ENCODE measurements at places on chromosomes 5 and 9.

DNA sequence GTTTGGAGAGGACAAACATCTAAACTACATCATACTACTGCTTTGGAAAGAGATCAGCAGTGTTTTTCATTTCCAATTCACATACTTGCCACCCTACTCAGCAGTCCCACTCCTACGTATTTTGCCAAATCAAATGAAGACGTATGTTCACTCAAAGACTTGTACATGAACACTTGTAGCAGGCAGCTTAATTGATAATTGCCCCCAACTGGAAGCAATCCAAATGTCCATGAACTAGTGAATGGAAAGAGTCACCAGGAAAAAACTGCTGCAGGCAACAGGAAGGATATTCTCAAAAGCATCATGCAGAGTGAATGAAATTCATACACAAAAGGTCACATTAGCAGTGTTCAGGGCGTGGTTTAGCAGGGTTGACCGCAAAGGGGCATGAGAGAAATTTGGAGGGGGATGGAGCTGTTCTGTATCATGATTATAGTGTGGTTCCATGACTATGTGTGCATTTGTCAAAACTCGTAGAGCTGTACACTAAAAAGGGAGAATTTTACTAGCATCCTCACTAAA is 38.8 kb downstream of the PAEP start:
- no peak overlapping the region for H3K27ac ChIP-seq
- H3K4me1 ChIP-seq, result no peaks in the 10 kb centered on the region

DNA sequence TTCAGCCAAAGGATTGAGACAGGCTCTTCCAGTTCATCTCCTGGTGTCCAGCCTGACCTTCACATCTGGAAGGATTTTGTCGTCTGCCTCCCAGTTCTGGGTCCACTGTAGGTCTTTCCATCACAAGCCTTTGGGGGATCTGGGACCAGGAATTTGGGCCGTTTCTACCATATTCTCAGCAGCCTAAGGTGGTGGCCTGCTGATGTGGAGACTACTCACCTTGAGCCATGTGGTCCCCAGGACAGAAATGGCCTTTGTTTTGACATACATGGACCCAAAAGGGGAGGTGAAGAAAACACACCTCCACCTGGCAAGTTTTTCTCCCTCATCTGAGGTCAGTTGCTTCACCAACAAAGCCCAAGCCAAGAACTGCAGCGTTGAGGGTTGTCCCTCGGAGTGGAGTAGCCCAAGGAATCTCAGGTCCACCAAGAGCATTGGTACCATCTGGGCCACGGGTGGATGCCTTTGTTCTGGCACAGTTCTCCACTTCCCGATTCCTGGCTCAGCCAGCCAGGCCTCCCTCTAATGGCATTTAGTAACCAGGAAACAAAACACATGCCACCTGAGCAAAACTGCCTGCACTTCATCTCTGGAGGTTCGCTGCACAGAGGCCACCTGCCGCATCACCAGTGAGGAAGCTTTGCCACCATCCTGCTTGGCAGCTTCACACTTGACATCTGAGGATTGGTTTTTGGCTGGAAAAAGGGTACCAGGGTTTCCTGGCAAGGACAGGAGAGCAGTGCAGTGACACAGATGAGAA is 24.7 kb downstream of the AMBP start:
- DNase-seq, result no peak
- peaks cover 8% of the 10 kb centered on the region for H3K36me3 ChIP-seq
- peaks cover 2% of the 10 kb centered on the region for H3K27me3 ChIP-seq
- H3K27ac ChIP-seq, result no peak overlapping the region
- H3K4me1 ChIP-seq, result no peaks in the 10 kb centered on the region

DNA sequence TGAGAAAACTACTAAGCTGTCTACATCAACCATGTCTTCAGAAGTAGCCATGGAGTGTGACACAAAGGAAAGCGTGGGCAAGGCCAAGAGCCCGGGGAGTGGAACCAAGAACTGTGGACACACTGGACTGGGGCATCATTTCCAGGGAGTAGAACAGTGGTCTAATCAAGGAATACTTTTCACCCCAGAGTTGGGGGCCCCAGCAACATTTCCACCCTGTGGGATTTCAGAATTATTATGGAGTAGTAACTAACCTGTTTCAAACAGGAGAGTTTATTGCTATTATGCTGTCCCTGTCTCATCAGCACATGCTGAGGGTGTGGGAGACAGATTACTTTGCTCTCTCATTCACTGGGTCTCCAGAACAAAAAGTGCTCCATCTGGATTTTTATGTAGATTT is 58.0 kb upstream of the FSTL4 start:
- H3K36me3 ChIP-seq, result no peaks in the 10 kb centered on the region
- H3K4me3 ChIP-seq, result no peak overlapping the region
- H3K27ac ChIP-seq, result no peak overlapping the region
- DNase-seq, result no peak
- peaks cover 3% of the 10 kb centered on the region for H3K27me3 ChIP-seq

- no peak overlapping the region for H3K27ac ChIP-seq
- H3K27me3 ChIP-seq, result peaks cover 3% of the 10 kb centered on the region
- peaks cover 6% of the 10 kb centered on the region for H3K4me1 ChIP-seq
- peaks cover 3% of the 10 kb centered on the region for H3K36me3 ChIP-seq
Measured at GRCh38 chr9:8859416-8859815, 1059.8 kb upstream of the DMAC1 start.

GRCh38 chr5:110896901-110897300 is 158.1 kb downstream of the SLC25A46 start:
- no peak for DNase-seq
- H3K27ac ChIP-seq, result no peak overlapping the region
- H3K4me3 ChIP-seq, result no peak overlapping the region
- no peaks in the 10 kb centered on the region for H3K4me1 ChIP-seq
- H3K27me3 ChIP-seq, result peaks cover 6% of the 10 kb centered on the region

GRCh38 chr5:22736443-22737003 is 116.6 kb downstream of the CDH12 start:
- H3K4me3 ChIP-seq, result no peak overlapping the region
- H3K36me3 ChIP-seq, result no peaks in the 10 kb centered on the region

GRCh38 chr9:17669206-17669605 is 90.3 kb downstream of the SH3GL2 start:
- H3K4me1 ChIP-seq, result no peaks in the 10 kb centered on the region
- DNase-seq, result no peak
- peaks cover 5% of the 10 kb centered on the region for H3K36me3 ChIP-seq
- H3K27me3 ChIP-seq, result peaks cover 2% of the 10 kb centered on the region
- no peak overlapping the region for H3K4me3 ChIP-seq

GRCh38 chr5:117893211-117893610 is 1095.1 kb downstream of the DTWD2 start:
- H3K36me3 ChIP-seq, result no peaks in the 10 kb centered on the region
- peaks cover 16% of the 10 kb centered on the region for H3K4me1 ChIP-seq
- no peak overlapping the region for H3K4me3 ChIP-seq
- DNase-seq, result no peak
- H3K27me3 ChIP-seq, result peaks cover 2% of the 10 kb centered on the region
- no peak overlapping the region for H3K27ac ChIP-seq

DNA sequence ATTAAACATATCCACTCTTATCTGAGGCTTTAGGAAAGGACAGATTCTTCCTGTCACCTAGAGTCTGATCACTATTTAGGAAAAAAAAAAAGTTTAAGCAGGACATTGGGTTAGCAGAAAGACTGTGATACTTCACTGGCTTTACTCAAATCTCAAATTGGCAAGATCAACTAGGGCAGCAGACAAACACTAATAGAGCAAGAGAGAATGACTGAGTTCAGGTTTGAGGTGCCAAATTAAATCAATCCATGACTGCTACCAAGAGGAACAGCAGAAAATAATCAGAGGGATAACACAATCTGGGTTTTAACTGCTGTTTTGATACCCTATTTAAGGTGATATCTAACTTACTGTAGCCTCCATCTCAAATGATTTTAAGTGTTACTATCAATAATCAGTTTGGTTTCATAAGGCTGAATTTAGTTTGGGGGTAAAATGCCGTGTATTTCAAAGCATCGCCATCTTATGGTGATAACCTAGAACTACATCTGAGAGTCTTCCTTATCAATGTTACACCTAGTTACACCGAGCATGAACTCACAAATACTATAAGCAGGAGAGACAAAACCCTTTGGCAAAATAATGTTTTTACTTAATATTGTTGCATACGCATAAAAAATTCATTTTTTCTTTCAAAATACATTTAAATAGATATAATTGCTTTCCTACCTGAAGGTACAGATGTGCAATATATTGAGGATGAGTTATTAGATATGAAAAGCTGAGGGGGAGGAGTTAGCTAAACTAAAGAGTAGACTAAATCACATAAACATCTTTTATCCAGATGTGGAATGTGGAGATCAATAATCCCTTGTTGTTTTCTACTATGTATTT is 286.4 kb upstream of the CDH12 start:
- DNase-seq, result no peak
- H3K4me3 ChIP-seq, result no peak overlapping the region
- H3K4me1 ChIP-seq, result no peaks in the 10 kb centered on the region
- H3K27me3 ChIP-seq, result peaks cover 2% of the 10 kb centered on the region
- H3K27ac ChIP-seq, result no peak overlapping the region

- H3K36me3 ChIP-seq, result peaks cover 22% of the 10 kb centered on the region
- no peaks in the 10 kb centered on the region for H3K27me3 ChIP-seq
- no peak for DNase-seq
- H3K4me1 ChIP-seq, result peaks cover 22% of the 10 kb centered on the region
- H3K27ac ChIP-seq, result no peak overlapping the region
Measured at GRCh38 chr5:78483809-78484521, 123.5 kb downstream of the SCAMP1 start.

GRCh38 chr9:129472651-129473102 is 148.2 kb downstream of the C9orf50 start:
- no peak overlapping the region for H3K4me3 ChIP-seq
- H3K4me1 ChIP-seq, result no peaks in the 10 kb centered on the region
- no peaks in the 10 kb centered on the region for H3K27me3 ChIP-seq
- H3K27ac ChIP-seq, result no peak overlapping the region
- DNase-seq, result no peak

DNA sequence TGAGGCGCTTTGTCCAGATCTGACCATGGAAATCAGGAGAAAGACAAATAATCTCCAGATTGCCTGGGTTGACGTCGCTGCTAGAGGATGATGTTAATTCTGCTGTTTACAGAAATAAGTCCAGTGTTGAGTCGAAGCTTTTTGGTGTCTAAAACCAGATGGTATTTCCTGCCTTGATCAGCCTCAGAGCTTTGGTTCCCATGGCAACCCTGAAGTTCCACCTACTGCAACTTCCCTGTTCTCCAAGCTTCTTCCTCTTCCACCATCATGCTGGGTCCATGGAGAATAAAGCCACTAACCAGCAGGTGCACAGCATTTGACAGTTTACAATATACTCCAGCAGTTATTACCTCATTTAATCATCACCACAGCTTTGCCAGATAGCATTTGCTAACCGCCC is 18.0 kb upstream of the GABBR2 start:
- peaks cover 2% of the 10 kb centered on the region for H3K27me3 ChIP-seq
- DNase-seq, result no peak
- H3K4me1 ChIP-seq, result no peaks in the 10 kb centered on the region
- no peaks in the 10 kb centered on the region for H3K36me3 ChIP-seq
- H3K27ac ChIP-seq, result no peak overlapping the region

- no peak for DNase-seq
- H3K36me3 ChIP-seq, result no peaks in the 10 kb centered on the region
- peaks cover 2% of the 10 kb centered on the region for H3K27me3 ChIP-seq
Measured at GRCh38 chr5:178174456-178174855, 12.7 kb downstream of the GMCL2 start.

- H3K27ac ChIP-seq, result no peak overlapping the region
- H3K36me3 ChIP-seq, result peaks cover 11% of the 10 kb centered on the region
- peaks cover 11% of the 10 kb centered on the region for H3K4me1 ChIP-seq
- H3K4me3 ChIP-seq, result no peak overlapping the region
Measured at GRCh38 chr9:124352616-124353015, 62.6 kb downstream of the PSMB7 start.

DNA sequence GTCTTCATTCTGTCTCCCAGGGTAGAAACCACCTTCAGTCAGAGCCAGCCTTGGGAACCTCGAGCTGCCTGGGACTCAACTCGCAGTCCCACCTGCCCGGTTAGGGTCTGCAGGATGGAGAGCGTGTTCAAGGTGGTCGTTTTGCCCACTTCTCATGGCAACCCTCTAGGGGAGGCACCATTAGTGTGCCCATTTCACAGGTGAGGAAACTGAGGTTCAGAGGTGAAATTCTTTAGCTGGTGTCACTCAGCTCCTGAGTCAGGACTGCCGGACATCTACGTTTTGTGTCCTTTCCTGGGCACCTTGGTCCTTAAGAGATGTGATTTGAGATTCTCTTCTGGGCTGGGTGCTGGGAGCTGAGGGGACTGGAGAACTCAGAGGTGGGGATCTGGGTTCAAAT is 30.0 kb downstream of the DAB2IP start:
- no peaks in the 10 kb centered on the region for H3K36me3 ChIP-seq
- H3K4me3 ChIP-seq, result no peak overlapping the region

DNA sequence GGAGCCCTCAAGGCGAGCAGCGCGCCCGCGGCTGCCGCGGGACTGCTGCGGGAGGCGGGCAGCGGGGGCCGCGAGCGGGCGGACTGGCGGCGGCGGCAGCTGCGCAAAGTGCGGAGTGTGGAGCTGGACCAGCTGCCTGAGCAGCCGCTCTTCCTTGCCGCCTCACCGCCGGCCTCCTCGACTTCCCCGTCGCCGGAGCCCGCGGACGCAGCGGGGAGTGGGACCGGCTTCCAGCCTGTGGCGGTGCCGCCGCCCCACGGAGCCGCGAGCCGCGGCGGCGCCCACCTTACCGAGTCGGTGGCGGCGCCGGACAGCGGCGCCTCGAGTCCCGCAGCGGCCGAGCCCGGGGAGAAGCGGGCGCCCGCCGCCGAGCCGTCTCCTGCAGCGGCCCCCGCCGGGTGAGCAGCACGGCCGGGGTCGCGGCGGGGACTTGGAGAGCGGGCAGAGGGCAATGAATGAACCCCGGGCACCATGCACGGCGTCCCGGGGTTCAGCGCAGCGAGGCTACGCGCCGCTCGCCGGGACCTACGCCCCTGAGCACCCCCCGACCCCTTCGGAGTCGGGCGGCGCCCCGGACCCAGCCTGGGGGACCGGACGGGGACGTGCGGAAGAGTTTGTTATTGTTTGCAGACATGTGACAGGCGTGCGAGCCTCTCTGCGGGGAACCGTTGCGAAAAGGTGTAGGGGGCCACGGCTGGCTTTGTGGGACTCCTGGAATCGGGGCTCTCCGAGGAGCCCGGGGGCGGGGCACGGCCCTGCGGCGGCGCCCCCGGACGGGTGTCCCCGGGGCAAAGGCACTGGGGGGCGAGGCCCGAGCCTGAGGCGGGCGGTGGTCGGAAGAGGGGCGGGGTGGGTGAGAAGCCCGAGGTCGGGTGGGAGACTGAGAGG is 553 bp downstream of the MAP3K1 start:
- H3K4me3 ChIP-seq, result peak overlapping the region; percentile 94
- peaks cover 11% of the 10 kb centered on the region for H3K27me3 ChIP-seq
- H3K36me3 ChIP-seq, result no peaks in the 10 kb centered on the region
- peak overlapping the region; percentile 94 for H3K27ac ChIP-seq
- DNase-seq, result no peak

- peaks cover 29% of the 10 kb centered on the region for H3K36me3 ChIP-seq
- no peak overlapping the region for H3K4me3 ChIP-seq
- H3K4me1 ChIP-seq, result peaks cover 3% of the 10 kb centered on the region
- H3K27ac ChIP-seq, result no peak overlapping the region
- no peak for DNase-seq
Measured at GRCh38 chr5:95786821-95787418, 35.6 kb downstream of the GLRX start.
